ENCODE measurements at places on chromosomes 12 and 14.

- DNase-seq, result no peak
These were observed 24.6 kb downstream of the ZFP36L1 start for GRCh38 chr14:68768316-68768715.

DNA sequence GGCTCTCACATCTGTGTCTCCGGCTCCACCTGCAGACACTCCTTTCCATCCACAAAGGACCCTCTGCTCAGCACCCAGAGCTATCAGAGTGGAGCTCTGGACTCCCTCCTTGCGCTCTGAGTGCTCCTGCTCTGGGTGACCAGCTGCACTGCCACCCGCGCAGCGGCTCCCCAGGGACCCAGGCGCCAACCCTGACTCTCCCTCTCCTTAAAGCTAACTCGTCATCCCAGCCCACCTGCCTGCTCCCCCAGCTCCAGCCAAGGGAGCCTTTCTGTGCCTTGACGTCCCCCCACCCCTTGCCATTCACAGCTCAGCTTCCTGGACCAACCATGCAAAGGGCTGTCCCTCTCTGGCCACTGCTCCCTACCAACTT is 99.0 kb downstream of the SETD3 start:
- DNase-seq, result no peak

GRCh38 chr14:67352055-67352454 is 7.5 kb downstream of the ATP6V1D start:
- DNase-seq, result no peak

- no peak for DNase-seq
These were observed 16.0 kb upstream of the SELPLG start for GRCh38 chr12:108649669-108650068.

- DNase-seq, result no peak
These were observed 139.5 kb downstream of the DAD1 start for GRCh38 chr14:22449600-22449905.

DNA sequence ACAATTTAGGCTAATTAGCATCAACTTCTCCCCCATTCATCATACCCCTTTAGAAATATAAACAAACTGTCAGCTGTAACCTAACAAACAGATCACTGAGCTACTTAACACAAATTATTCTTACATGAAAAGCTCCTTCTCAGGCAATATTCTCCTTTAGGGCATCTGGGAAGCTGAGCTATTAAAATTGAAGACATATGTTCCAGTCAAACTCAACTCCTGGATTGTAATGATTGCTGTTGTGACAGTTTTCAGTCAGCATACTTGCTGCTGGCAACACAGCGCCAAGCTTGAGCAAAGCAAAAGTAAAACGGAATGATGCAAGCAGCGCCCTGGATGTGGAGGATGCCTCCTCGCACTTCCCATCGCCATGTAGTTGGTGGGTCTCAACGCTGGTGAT is 82.4 kb downstream of the SLC25A21 start:
- no peak for DNase-seq

GRCh38 chr12:89756194-89756584 is 47.6 kb upstream of the ATP2B1 start:
- no peak for DNase-seq
